ENCODE measurements at places on chromosomes 12 and 14.

- no peak for DNase-seq
These were observed 17.4 kb downstream of the NGB start for GRCh38 chr14:77253333-77254190.

DNA sequence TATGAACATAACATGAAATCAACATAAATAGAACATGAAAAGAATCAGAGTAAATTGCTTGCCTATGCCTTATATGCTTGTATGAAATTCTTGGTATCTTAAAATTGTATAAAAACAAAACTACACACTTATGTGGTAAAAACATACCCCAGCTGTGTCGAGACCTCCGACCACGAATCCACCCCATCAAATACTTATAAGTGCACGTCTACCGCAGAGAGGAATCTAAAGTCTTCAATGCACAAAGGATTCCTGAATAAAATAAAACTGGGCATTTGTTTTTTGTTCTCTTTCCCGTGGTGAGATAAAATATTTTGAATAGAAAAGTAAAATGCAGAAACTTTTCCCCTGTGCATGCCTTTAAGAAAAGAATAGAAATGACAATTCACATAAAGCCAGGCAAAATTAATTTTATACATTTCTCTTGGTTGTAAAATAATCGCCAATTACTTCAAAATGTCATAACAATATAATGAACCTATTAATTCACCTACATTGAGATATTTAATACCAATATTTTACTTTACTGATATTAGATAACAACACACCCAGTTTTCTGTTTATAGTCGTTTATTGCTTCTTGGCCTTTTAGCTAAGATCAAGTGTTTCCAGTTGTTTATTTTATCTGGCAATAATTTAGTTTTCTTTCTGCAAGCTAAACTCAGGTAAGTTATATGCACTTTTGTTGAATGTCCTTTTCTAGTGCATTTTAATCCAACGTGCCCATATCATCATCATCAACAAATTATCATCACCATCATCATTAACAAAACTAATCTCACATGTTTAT is 1.0 kb downstream of the KLRK1 start:
- no peak for DNase-seq

- DNase-seq: no peak
These were observed 386 bp downstream of the LIN52 start for GRCh38 chr14:74085047-74085637.

GRCh38 chr12:91397866-91398532 is 215.4 kb upstream of the DCN start:
- DNase-seq: no peak

DNA sequence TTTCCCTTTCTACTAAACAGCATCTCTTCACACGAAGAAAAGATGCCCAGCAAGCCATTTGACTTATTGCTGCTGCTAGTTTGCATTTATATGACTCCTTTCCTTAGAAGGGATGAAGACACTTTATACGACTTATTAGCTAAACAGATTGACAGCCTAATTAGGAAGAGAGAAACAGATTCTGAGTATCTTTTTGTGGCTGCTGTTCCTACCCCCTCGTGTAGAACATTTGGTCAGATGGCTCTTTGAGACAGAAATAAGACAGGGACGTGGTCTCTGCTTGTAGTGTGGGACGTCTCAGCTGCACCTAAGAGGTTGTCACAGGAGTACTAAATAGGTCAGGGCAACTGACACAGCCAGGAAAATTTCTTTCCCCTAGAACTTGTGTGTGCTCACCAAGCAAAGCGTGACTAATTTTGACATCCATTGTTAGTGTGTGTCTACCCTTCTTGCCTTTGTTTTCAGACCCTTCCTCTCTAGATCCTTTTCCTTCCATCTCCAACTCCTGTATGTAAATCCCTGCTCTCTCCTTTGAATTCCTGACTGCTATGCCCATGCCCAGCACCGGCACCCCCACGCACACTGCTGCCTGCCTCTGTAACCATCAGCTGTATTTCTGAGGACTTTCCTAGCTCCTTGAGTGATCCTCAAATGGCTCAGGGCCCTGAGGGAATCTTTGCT is 83.2 kb downstream of the DAD1 start:
- peak; percentile 79 for DNase-seq

DNA sequence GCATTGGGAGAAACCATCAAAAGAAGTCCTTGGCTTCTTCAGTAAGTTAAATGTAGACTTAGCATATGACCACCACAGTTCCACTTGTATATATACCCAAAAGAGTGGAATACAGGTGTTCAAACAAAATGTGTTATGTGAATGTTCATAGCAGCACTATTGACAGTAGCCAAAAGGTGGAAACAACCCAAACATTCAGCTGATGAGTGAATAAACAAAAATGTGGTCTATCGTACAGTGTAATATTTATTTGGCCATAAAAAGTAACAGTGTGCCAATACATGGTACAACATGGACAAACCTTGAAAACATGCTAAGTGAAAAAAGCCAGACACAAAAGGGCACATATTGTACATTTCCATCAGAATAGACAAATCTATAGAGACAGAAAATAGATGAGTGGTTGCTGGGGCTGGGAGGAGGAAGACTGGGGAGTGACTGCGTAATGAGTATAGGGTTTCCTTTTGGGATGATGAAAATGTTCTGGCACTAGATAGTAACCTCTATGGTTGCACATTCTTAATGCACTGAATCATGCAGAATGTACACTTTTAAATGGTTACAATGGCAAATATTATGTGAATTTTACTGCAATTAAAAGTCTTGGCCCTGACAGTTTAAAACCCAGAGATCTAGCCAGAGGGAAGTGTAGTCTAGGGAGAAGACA is 5.5 kb downstream of the ERP29 start:
- DNase-seq: no peak

- DNase-seq: no peak
These were observed 104.0 kb upstream of the CCND2 start for GRCh38 chr12:4169531-4169930.

- DNase-seq: no peak
These were observed 186.7 kb downstream of the PLCZ1 start for GRCh38 chr12:18551106-18551505.

DNA sequence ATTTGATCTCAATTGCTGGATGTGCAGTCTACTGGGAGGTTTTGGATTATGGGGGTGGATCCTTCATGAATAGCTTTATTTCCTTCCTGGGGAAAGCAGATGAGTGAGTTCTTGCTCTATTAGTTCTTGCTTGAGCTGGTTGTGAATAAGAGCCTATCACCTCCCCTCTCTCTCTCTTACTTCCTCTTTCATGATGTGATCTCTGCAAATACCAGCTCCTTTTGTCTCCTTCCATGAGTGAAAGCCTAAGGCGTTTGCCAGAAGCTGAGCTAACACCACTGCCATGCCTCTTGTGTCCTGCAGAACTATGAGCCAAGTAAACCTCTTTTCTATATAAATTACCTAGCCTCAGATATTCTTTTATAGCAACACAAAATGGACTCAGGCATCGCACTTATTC is 302.7 kb downstream of the CCER1 start:
- DNase-seq: no peak

Data from eye (tissue), 1 donor.